HS-27A (cell line): ENCODE measurements at places on chromosomes 16 and 17.

DNA sequence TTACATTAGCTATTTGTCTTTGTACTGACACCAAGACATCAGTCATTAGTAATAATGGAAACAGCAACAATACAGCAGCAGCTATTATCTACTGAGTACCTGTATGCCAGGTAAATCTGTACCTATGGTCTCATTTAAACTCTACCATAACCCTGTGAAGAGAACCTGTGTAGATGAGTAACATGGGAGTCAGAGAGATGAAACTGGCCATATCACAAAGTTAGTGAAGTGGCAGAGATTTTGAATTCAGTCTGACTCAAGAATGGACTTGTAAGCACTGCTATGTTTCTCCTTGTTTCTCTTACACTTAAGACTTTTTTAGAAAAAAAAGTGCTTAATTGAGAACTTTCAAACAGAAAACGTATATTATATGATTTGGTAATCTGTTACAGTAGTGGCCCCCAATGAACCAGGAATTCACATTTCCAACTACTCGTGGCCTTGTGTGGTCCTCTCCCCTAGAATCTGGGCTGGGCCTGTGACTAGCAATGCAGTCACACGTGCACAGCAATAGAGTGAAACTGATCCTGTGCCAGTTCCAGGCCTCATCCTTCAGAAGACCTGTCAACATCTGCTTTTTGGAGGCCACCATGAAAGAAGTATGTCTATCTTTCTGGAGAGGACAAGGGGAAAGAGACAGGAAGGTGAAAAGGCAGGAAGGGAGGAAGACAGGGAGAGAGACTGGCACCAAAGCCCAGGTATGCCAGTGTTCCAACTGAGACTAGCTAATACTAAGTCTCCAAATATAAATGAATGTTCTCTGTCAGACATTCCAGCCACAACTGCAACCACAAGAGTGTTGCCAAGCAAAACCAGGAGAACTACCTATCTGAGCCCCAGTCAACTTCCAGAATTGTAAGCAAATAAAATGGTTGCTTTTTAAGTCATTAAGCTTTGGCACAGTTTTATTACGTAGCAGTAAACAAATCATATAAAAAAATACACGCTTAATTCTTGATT lies 12.0 kb downstream of the CRLF3 start:
- no peak for DNase-seq

- no peak for DNase-seq
Measured at GRCh38 chr17:27327397-27327796, 33.5 kb downstream of the WSB1 start.

- DNase-seq: no peak
Measured at GRCh38 chr17:39625198-39625785, 1.5 kb upstream of the PPP1R1B start.

- no peak for DNase-seq
Measured at GRCh38 chr17:28567604-28568003, 3.7 kb downstream of the PIGS start.

- DNase-seq: no peak
Measured at GRCh38 chr17:83088909-83089308, 9.5 kb downstream of the METRNL start.

GRCh38 chr17:44915321-44915726 lies at the start of gene GFAP:
Gene GFAP, minus strand, starts transcription at chr17:44915500. Its CDS starts 14 bp downstream, at chr17:44915486.
- no peak for DNase-seq

- no peak for DNase-seq
Measured at GRCh38 chr16:4868026-4868425, 20.7 kb downstream of the UBN1 start.

DNA sequence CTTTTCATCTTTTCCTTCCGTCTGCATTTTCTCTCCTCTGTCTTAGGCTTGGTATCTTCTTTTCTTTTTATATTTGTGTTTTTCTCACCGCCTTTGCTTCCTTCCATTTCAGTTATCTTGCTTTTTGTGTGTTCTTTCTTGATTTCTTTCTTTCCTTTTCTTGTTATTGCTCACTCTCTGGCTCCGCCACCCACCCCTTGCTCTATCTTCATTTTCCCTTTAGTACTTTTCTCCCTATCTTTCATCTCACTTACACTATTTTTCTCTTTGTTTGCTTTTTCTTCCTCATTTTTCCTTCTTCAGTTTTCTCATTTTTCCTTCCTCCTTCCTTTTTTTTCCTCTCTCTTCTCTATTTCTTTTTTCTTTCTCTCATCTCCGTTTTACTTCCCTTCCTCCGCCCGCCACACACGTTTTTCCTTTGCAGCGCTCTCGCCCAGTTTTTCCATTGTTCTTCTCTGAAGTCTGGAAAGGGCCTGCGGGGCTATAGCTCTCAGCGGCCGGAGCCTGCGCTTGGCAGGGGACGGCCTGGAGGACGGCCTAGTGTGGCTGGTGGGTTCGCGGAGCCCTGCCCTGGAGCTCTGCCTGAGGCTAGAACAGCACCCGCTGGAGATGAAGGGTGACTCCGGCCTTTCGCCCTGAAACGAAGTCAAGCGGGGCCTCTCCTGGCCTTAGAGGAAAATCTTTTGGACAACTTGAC lies 5.2 kb upstream of the HOXB13 start:
- DNase-seq: no peak

GRCh38 chr17:64340557-64340956 lies 50.1 kb downstream of the PECAM1 start:
- no peak for DNase-seq
